ENCODE measurements at places on chromosomes 12 and 14.

DNA sequence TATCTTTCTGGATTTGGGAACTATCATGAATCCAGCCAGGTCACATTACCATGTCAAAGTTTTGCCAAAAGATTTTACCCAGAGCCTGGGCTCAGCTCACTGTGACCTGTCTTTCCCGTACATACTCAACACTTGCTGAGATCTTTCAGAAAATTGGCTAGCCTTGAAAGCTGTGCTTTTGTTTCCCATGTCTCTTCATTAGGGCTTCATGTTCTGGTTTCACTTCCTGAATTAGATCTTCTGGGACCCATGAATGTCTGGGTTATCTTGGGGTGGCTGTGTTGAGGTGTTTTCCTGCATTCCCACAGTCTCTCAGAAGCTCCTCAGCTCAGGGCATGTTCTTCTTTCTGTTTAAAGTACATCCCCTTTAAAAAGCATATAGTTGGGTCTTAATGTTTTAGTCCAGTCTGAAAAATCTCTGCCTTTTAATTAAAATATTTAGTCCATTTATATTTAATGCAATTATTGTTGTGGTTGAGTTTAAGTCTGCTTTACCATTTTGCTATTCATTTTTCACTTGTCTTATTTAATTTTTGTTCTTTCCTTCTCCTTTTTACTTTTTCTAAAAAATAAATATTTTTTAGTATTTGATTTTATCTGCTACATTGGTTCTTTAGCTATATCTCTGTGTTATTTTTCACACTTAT lies 242.7 kb downstream of the VRK1 start:
- DNase-seq, result no peak

DNA sequence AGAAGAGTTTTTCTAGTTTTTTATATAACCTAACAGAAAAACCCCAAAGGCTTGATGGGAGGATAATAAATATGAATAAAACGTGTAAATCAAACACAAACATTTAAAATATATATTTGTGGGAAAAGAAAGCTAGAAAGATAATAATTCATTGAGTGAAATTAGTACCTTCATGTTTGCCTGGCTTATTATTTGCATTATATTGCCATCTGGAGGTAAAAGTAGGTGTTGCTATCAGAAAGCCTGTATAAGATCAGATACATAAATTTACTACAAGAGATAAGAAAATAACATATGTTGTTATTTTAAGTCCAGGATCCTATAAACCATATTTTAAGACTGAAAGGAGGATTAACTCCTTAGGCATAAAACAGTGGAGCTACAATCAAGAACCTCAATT lies 77.7 kb downstream of the NTS start:
- no peak for DNase-seq

- no peak for DNase-seq
Observed at GRCh38 chr12:24025153-24025798, 75.8 kb upstream of the SOX5 start.

GRCh38 chr14:29804481-29805266 lies 123.0 kb downstream of the PRKD1 start:
- DNase-seq, result no peak

- no peak for DNase-seq
Observed at GRCh38 chr12:30296486-30296885, 399.2 kb downstream of the IPO8 start.

DNA sequence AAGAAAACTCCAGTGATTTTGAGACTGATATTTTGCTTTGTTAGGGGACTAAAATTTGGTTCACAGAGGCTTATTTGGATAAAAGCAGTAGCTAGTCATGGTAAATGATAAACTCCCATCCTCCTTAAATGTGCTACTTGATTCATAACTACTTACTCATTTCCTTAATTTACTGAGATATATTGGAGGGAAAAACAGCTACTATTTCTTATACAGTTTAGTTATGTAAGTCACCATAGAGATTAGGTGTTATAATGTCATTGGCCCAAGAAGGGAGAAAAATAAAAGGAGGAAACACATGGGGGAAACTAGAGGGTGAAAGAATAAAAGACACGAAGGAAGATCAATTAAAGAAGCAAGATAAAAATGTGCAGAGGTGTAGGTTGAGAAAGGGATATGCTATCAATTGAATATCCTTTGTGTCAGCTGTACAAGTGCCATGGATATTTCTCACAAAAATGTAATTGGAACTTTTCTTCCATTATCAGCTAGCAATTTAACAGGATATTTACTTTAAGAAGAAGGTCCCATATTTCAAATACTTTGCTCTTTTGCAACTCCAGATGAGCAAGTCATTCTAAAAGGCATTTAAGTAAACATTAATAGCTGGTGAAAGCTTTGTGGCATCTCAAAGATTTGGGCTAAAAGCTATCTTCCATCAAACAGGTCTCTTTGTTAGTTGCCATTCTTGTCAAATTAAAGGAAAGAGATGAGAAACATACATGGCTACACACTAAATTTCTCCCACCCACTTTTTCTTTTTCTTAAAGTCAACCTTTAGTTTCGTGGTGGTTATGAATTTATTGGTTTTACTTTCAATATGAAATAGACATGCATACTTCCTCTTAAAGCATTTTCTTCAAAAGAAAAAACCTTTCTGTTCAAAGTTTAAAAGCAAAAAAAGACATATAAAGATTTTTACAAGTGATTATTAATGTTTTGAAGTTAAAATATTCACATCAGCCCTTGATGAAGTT lies 439.5 kb downstream of the CCER1 start:
- no peak for DNase-seq

DNA sequence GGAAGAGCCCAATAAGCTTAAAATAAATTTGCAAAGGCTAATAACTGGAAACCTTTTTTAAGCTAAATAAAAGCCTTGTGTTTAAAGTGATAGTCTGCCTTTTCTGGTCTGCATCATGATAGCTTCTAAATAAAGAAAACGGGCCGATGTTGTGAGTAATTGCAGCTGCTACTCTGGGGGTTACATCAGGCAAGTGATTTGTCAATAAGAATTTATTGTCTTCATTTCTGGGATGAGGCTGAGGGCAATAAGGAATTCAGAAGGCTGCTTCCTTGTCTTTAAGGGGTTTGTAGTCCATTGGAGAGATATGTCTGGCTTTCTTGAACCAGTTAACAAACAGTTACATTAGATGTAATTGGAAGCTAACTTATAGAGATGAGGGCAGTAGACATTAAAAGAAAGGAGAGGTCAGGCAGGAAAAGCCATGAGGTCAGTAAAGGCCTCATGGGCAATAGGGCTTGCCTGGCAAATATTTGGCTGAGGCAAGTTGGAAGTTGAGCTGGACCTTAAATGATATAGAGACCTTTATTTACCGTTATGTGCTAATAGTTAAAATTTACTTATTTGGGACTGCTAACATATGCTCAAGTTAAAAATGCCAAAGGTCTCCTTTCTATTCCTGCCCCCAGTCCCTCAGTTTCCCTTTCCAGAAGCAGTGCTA lies 85.0 kb downstream of the CRADD start:
- DNase-seq, result no peak

DNA sequence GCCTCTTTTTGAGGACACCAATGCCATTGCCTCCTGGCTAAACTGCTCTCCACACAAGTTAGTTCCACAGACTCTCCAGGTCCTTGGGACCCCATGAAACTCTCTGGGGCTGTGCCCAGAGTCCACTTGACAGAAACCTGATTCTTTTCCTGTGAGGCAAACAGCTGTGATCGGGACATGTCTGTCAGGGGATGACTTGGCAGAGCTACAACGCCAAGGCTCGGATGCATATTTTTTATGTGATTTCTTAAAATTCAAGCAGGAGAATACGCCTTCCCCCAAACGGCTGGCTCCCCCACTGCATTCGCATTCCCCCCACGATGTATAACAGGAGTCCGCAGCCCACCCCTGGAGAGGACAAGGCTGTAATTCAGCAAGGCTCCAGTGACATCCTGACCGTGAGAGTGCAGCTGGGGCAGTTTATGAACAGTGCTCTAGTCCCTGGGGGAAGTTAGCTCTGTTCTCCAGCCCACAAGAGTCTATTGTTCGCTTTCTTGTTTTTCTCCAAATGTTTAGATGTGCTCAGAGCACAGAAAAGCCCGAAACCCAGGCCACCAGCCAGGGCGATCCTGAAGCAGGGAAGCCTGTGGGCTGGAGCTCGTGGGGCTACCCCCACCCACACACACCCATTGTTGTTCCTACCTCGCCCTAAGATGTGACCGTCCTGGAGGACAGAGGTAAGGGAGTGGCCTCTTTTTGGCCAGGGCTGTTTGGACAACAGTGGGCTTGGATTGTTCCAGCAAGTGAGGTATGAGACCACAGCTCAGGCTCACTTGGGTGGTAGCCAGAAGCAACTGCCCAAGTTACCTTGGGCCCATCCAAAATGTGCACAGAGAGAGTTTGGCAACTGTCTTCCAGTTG lies 159.5 kb downstream of the ZFP36L1 start:
- DNase-seq, result no peak

- no peak for DNase-seq
Observed at GRCh38 chr12:101299346-101299745, 19.4 kb downstream of the UTP20 start.

GRCh38 chr12:114580306-114580705 lies 103.7 kb downstream of the TBX3 start:
- DNase-seq, result no peak

- no peak for DNase-seq
Observed at GRCh38 chr14:24978862-24979724, 70.9 kb downstream of the STXBP6 start.

All from GDM1 (cell line).